ENCODE measurements at places on chromosomes 5 and 9. TPM values are rescaled to one million over a fixed set of nuclear protein-coding genes. Genes with fewer than 3 reads are reported as not detected.

The PCDHB13 gene
- total RNA-seq: not detected

The KLHL3 gene
- 9.2 TPM for total RNA-seq

DNA sequence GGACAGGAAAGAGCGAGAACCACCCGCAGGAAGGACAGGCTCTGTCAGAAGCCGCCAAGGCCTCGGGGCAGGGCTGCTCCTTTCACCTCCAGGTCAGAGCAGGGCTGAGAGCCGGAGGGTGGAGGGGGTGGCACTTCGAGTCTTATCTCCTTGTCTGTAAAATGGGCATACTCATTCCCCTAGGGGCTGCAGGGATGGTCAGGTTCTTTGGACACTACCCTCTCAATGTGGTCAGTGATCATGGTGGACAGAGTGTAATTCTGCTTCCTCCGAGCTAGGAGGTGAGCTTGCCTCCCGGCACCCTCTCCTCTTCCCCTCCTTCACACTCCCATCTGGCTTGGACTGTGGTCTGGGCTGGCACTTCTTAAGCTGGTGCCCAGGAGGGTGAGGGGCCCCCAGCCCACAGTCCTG lies 39.6 kb downstream of the RGS3 start:
- peaks cover 44% of the 10 kb centered on the region for H3K4me1 ChIP-seq
- no peak for DNase-seq
- H3K4me3 ChIP-seq: no peak overlapping the region
- no peaks in the 10 kb centered on the region for H3K27me3 ChIP-seq
- H3K36me3 ChIP-seq: no peaks in the 10 kb centered on the region

The RASA1 gene
- total RNA-seq: 21.7 TPM

The INSL6 gene
- total RNA-seq: not detected

DNA sequence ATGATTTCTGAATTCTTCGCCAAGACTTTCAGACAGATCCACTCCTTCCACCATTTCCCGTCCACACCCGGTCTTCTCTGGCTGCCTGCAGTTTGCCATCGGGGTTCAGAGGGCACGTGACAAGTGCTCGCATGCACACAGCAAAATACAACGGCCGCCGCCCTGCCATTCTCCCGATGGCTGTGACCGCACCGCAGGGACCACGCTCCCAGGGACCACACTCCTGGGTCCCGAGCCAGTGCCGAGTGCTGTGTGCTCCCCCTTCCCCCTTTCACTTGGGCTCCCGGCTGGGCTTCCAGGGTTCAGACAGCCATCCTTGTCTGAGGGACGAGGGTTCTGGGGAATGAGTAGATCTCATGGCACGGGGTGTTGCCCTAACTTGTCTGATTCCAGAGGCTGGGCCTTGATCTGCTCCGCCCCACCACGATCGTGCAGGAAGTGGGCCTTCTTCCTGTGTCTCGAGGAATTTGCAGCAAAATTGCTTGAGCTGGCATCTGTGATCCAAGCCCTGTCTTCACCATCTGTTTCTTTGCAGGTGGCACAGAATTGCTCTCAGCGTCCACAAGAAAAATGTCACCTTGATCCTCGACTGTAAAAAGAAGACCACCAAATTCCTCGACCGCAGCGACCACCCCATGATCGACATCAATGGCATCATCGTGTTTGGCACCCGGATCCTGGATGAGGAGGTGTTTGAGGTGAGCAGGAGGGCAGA lies 59.2 kb downstream of the COL5A1 start:
- no peaks in the 10 kb centered on the region for H3K36me3 ChIP-seq
- no peak overlapping the region for H3K27ac ChIP-seq
- H3K4me3 ChIP-seq: no peak overlapping the region

GRCh38 chr5:157624144-157624543 lies 28.1 kb downstream of the SOX30 start:
- peaks cover 9% of the 10 kb centered on the region for H3K36me3 ChIP-seq
- H3K27ac ChIP-seq: no peak overlapping the region
- no peak for DNase-seq
- no peak overlapping the region for H3K4me3 ChIP-seq
- H3K4me1 ChIP-seq: no peaks in the 10 kb centered on the region

The CHSY3 gene
- not detected for total RNA-seq

DNA sequence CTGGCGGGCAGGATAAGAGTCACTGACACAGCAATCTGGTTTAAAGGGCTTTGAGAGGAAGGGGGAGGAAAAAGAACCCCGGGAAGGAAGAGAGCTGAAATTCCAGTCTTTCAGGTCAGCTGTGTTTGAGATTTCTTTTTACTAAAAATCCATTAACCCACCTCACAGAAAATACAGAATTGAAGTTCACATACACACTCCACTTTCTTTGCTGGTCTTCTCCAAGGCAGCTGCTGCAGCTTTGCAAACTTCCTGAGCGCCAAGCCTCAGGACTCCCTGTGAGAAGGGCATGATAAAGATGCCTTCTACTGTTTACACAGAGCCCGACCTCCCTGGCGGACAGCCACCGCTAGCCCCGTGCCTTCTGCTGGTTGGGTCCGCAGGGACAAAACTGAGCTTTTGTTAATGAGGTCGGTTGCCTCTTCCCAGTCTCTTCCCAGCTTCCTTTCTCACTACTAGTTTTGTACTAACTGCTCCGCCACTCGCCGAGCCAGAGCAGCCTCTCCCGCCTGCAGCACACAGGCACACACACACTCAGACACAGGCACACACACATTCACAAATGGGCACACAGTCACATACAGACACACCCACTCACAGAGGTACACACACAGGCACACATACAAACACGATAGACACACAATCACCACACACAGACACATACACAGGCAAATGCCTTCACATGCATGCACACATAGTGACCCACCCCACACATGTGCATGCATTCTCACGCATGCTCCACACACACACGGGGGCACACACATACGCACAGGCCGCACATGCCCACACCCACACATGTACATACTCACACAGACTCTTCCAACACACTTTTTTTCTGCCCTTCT lies at the start of gene FREM1:
Gene FREM1 (minus strand): TSS at position 468 of the 845 bp plus-strand sequence. CDS start 41,451 bp downstream, outside the sequence.
- DNase-seq: no peak
- no peaks in the 10 kb centered on the region for H3K4me1 ChIP-seq
- H3K4me3 ChIP-seq: no peak within 1 kb of the TSS
- no peak within 1 kb of the TSS for H3K27ac ChIP-seq

DNA sequence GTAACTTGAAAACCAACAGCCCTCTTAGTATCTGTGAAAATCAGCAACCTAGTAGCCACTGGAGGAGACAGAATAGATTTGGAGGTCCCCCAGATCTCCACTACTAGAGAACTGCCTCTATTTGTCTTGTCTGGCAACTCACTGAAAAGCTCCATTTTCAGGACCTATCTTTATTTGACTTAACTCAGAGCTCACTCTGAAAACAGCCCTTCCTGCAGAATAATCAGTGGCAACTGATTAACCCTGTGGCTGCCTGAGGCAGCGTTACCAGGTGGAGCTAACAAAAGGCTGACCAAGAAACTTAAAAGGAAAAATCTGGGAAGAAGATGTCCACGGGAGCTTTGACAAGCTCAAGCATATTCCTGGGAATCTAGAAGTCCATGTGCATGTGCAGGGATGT lies 10.5 kb upstream of the IL13 start:
- H3K4me3 ChIP-seq: no peak overlapping the region
- peaks cover 32% of the 10 kb centered on the region for H3K36me3 ChIP-seq
- H3K27me3 ChIP-seq: peaks cover 8% of the 10 kb centered on the region
- DNase-seq: no peak

DNA sequence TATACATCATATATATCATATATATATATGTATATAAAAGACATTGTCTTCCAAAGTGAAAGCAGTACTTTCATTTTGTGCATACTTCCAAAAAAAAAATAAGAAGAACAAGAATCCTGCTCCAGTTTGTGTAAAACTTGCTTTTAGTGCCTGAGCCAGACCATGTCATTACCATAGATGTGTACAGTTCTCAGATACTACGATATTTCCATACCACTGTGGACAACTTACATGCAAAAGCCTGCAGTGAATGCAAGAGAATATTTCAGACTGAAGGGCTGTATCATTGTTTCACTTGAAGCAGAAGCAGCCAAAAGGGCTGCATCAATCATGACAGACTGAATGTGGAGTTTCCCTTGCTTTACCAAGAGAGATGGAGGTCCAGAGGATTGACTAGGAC lies 72.6 kb upstream of the CYLC2 start:
- H3K4me3 ChIP-seq: no peak overlapping the region
- no peak overlapping the region for H3K27ac ChIP-seq
- no peak for DNase-seq
- H3K36me3 ChIP-seq: no peaks in the 10 kb centered on the region

The TXNDC8 gene
- not detected for total RNA-seq

The CDH9 gene
- total RNA-seq: not detected

The MORN5 gene
- not detected for total RNA-seq

DNA sequence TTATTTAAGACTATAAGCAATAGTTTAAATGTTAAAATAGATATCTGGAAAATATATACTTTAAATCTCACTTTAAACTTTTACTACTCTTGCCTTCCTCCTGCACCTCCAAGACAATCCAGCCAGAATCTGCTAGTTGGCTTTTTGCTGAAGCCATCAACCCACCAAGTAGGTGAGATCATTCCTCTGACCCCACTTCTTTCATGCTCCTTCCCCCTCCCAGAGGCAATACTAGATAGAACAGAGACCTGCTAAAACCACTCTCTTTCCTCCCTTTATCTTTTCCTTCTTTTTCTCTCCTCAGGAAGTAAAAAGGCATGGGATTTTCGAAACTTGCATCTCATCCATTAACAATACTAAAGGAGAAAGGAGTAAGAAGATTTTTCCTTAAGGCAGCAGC lies 30.1 kb upstream of the CAMK4 start:
- H3K27ac ChIP-seq: no peak overlapping the region
- no peaks in the 10 kb centered on the region for H3K36me3 ChIP-seq
- H3K27me3 ChIP-seq: peaks cover 6% of the 10 kb centered on the region
- DNase-seq: no peak

GRCh38 chr5:148815086-148815485 lies 11.3 kb upstream of the ADRB2 start:
- H3K27ac ChIP-seq: no peak overlapping the region
- no peak for DNase-seq
- H3K36me3 ChIP-seq: no peaks in the 10 kb centered on the region
- peaks cover 3% of the 10 kb centered on the region for H3K27me3 ChIP-seq
- no peak overlapping the region for H3K4me3 ChIP-seq
- H3K4me1 ChIP-seq: peaks cover 11% of the 10 kb centered on the region

DNA sequence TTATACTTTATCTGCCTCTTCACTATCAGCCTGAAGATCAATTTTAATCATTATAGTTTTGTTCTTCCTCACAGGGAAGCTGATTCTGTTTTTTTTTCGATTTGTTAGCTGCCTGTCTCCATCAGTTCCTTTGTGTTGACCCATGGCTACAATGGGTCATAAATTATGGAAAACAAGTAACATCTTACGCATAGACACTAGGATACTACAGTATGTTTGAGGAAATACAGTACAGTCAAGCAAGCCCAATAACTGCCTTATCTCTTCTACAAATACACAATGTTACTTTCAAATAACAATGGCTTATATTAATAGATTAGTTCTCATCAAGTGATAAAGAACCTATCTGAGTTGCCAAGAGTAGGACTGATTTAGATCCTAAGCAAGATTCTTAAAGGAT lies 160.5 kb upstream of the FREM1 start:
- H3K4me3 ChIP-seq: no peak overlapping the region
- DNase-seq: no peak
- no peaks in the 10 kb centered on the region for H3K27me3 ChIP-seq
- H3K27ac ChIP-seq: no peak overlapping the region
- H3K4me1 ChIP-seq: no peaks in the 10 kb centered on the region
- H3K36me3 ChIP-seq: peaks cover 4% of the 10 kb centered on the region

DNA sequence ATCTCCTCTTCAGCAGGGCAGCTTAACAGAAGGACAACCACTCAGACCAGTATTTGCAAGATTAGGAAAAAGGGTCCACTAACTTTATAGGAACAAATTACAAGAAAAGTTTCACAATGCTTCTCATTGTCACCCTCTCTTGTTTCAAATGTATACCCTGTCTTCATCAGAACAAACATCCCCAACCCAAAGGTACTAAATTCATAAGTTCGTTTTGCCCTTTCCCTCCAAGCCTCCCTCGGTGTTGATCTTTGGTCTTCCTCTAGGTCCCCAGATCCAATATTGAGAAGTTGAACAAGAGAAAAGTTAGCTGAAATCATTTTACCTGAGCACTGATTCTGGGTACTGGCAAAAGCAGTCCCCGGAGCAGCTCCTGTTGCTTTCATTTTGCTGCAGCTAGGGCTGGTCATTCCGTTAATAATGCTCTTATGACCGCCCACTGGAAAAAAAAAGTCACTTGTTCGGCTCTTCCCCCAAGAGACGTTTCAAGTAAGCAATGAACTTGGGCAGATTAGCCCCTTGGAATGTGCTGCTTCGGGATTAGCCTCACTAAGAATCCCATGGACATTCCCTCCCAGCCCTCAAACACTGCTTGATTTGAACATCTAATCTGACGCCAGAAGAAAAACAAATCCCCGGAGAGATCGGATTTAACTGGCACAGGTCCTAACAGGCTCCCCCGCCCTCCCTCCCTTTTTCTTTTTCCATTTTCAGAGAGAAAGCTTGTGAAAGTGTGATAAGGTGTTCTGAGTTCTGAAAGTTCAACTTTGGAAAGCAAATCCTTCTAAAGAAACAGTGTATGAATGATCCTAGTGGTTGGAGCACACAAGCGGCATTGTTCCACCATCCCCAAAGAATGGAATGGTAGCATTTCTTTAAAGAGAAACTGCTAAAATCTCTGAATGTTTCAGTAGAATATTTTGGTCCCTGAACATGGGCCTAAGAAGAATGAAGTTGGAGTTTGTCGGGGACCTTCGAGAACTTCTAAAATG lies 252.5 kb downstream of the TRPM3 start:
- H3K27ac ChIP-seq: no peak overlapping the region
- H3K27me3 ChIP-seq: peaks cover 4% of the 10 kb centered on the region
- H3K4me1 ChIP-seq: no peaks in the 10 kb centered on the region

- H3K27me3 ChIP-seq: no peaks in the 10 kb centered on the region
- no peaks in the 10 kb centered on the region for H3K36me3 ChIP-seq
- H3K27ac ChIP-seq: no peak overlapping the region
- no peak overlapping the region for H3K4me3 ChIP-seq
- DNase-seq: no peak
- no peaks in the 10 kb centered on the region for H3K4me1 ChIP-seq
Observed at GRCh38 chr9:23665635-23666034, 160.4 kb downstream of the ELAVL2 start.

The CCDC192 gene
- not detected for total RNA-seq

The STPG3 gene
- not detected for total RNA-seq

- H3K27me3 ChIP-seq: no peaks in the 10 kb centered on the region
- no peak overlapping the region for H3K4me3 ChIP-seq
- no peak overlapping the region for H3K27ac ChIP-seq
- DNase-seq: no peak
- peaks cover 46% of the 10 kb centered on the region for H3K36me3 ChIP-seq
- H3K4me1 ChIP-seq: peaks cover 6% of the 10 kb centered on the region
Observed at GRCh38 chr5:116097301-116097700, 12.5 kb downstream of the COMMD10 start.

DNA sequence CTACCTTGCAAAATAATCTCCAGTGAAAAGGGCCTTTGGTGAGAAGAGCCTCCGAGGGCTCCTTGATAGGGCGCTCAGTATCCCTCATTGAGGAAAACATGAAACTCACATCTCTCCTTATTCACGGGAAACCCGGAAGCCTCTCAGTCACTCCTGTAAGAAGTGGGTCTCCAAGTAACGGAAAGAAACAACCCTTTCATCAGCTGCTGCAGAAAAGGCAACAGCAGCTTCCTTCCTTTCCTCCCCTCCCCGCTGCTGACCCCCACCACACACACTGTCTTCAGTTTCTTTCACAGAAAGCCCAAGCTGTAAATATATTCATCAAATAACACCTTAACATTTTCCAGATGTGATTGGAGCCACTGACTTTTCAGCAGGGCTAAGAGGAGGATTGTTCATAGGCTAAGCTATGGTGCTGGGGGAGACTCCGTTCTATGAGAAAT lies 81.4 kb downstream of the C9orf152 start:
- no peaks in the 10 kb centered on the region for H3K27me3 ChIP-seq
- peak overlapping the region; percentile 32 for H3K27ac ChIP-seq
- H3K4me1 ChIP-seq: peaks cover 15% of the 10 kb centered on the region
- H3K36me3 ChIP-seq: no peaks in the 10 kb centered on the region
- H3K4me3 ChIP-seq: no peak overlapping the region

The ZNG1A gene
- 50.5 TPM for total RNA-seq
